ENCODE measurements at places on chromosomes 7 and 10. TPM values are rescaled to one million over a fixed set of nuclear protein-coding genes. Genes with fewer than 3 reads are reported as not detected.

Gene ZYX
- 60.4 TPM for total RNA-seq

- DNase-seq = no peak
Measured at GRCh38 chr10:10977226-10977956, 40.3 kb upstream of the CELF2 start.

Gene GPER1
- 3.1 TPM for total RNA-seq

DNA sequence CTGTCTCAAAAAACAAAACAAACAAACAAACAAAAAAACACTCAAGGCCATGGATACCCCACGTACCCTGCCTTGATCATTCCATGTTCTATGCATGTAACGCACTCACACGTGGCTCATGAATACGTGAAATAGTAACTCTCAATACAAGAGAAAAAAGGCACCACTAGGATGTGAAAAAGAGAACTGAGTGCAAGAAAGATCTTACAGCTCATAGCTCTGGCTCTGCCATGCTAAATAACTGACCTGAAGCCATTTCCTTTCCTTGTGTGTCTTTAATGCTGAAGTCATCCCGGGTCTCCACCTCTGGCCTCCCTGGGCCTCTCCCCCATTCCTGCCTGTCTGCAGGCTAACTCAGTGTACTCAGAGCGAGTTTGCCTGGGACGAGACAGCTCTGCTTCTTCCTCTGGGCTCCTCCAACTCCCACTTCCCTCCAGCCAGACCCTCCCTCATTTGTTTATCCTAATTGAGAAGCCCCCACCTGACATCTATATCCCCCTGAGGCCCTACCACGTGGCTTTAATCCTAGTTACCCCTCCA lies 117.3 kb downstream of the PRPF18 start:
- DNase-seq = no peak

GRCh38 chr10:48520594-48520993 lies 84.3 kb downstream of the ARHGAP22 start:
- no peak for DNase-seq

- peak; percentile 56 for DNase-seq
Measured at GRCh38 chr7:34073676-34074075, 168.3 kb downstream of the BMPER start.

Gene PLAC9
- 7.8 TPM for total RNA-seq

DNA sequence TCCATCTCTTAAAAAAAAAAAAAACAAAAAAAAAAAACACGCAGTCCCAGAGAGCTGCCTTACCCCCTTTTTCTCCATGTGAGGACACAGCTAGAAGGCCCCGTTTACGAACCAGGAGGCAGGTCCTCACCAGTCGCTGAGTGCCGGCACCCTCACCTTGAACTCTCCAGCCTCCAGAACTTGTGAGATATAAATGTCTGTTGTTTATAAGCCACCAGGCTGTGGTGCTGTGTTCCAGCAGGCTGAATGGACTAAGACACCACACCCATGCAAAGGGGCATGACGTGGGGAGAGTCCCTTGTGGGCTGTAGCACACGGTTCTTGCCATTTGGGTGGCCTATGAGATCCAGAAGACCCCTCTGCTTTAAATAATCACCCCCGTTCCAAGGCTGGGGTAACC lies 17.2 kb downstream of the ECHDC3 start:
- no peak for DNase-seq

Gene BBIP1
- total RNA-seq = 14.8 TPM

DNA sequence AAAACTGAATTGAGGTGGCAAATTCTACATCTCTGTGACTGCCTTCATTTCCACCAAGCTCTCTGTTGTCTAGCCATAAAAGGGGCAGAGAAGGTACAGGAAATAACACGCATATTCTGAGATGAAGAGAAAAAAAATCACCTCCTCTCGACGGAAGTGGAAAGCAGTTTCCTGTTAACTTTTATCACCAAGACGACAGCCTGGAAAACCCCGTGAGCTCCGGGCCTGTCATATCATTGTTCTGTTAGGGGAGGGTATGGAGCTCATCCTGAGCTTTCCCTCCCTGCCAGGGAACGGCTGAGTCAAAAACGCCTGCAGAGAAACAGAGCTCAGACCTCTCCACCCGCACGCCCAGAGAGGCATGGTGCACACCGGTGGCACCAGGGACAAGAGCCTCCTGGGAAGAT lies 200.3 kb downstream of the PRPF18 start:
- no peak for DNase-seq
